ENCODE measurements at places on chromosomes 11 and 22. TPM values are rescaled to one million over a fixed set of nuclear protein-coding genes. Genes with fewer than 3 reads are reported as not detected.

The AQP11 gene
- total RNA-seq = 0.64 TPM

The SPDYC gene
- total RNA-seq = not detected

- no peak for DNase-seq
These were observed 6.7 kb upstream of the DNAJB13 start for GRCh38 chr11:73944085-73944484.

DNA sequence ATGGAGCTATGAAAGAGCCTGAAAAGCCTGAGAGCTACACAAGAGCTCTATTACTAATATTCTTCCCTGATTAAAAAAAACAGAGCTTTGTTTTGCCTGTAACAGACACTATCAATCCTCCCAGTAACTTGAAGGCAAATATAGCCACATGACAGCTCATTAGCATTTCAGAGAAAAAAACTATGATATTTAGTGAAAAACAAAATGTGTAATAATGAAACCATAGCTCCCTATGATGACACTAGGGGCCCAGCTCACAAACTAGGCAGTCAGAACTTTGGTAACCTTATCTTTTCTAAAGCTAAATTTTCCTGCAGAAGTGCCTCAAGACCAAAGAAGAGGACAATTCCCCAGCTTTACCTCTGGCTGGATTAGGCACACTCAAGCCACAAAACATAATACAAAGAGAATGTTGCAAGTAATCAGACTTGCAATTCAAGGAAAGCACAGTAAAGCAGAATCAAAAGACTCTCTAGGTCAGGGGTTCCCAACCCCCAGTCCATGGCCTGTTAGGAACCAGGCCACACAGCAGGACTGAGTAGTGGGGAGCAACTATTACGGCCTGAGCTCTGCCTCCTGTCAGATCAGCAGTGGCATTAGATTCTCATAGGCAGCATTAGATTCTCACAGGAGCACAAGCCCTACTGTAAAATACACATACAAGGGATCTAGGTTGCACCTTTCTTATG is 53.3 kb downstream of the MRTFA start:
- DNase-seq = no peak

DNA sequence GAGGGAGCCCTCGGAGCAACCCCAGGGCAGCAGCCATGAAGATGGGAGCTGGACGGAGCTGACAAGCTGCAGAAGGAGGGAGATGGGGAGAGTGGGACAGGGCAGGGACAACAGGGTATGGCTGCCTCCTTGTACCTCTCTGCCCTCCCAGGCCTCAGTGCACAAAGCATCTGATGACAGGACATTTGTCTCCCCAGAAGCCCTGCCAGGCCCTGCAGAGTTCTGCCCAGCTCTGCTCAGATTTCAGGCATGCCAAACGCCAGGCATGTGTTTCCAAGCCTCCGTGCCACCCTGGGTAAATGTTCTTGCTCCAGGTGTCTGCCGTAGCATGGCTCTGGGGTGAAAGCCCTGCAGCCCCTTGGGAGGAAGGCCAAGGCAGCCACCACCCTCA is 1.1 kb upstream of the IFITM10 start:
- peak; percentile 68 for DNase-seq
